Activated CD8-positive, alpha-beta memory T cell treated with anti-CD3 and anti-CD28 coated beads for 48 hours (primary cell): ENCODE measurements at places on chromosomes 6 and 20.

GRCh38 chr6:365835-366234 is 25.7 kb upstream of the IRF4 start:
- no peak for DNase-seq

- DNase-seq, result no peak
These were observed 187.1 kb downstream of the SOX4 start for GRCh38 chr6:21780679-21781078.

DNA sequence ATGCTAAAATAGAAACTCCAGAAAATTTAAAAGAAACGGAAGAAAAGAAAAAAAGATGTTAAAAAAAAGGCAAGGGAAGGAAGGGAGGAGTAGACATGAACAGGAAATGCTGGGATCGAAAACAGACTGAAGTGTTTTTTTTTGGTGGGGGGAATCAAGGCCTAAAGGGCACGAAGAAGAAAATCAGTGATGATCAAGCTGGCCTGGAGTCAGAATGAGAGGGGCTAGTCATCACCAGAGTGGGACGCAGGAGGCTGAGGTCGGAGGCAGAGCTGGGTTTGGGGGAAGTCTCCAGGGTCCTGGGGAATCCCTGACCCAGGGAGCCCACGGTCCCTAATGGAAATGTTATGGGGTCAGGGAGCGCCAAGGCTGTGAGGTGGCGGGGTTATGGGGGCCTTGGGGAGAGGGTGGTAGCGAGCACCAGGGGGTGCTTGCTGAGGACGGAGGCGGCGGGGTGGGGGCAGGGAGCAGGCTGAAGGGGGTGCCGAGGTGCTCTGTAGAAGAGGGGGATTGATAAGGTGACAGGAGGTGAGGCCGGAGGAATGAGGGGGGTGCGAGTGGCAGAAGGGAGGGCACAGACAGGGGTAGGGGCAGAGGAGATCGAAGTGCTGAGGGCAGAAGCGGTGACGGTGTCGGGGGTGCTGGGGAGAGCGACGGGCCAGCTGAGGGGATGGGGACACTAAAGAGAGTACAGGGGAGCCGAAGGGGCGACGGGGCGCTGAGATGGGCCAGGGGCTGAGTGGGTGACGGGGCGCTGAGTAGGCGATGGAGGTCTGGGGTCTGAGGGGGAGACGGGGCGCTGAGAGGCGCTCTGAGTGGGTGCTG is 684 bp downstream of the ZNFX1 start:
- peak; percentile 50 for DNase-seq

DNA sequence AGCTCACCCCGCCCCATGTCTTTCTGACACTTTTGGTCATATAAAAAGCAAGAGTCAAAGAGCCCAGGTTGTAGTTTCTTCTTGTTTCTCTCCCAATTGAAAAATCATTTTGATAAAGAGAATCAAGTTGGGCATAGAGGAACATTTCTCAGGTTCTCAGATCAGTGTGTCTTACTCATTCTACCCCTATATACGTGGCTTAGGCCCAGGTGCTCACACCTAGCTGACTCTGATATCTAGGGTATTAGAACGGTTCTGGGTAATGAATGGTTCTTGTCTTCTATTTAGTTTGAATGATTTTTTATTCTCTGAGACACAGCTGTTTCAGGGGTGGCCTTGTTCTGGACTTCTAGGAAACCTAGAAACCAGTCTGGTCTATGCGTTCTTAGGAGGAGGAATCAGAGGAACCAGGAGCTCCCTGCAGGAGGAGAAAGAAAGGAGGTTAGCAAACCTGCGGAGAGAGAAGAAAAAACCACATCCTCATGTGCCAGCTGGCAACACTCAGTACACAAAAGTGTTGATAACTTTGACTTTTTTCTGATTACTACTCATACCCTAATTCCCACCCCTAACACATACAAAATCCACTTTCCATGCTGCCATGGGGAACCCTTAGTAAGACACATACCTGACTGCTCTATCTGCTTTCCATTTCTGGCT is 178.0 kb downstream of the CLIC5 start:
- DNase-seq, result no peak

- DNase-seq, result no peak
These were observed 167.1 kb upstream of the FUT9 start for GRCh38 chr6:95848717-95849116.

GRCh38 chr6:16635810-16636602 is 125.3 kb downstream of the ATXN1 start:
- no peak for DNase-seq

GRCh38 chr6:137353346-137353745 is 134.2 kb upstream of the IFNGR1 start:
- DNase-seq, result no peak

DNA sequence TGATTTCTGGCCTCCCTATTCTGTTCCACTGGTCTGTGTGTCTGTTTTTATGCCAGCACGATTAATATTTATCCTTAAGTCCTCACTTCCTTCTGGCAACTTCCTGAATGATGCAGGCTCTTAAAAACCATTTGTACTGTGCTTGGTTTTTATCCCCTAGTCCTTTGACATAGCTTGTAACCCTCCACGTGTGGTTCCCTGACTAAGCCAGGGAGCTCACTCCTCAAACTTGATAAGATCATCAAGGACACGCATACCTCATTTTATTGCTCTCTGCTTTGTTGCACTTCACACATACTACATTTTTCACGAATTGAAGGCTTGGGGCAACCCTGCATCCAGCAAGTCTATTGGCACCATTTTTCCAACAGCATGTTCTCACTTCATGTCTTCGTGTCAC is 166.4 kb upstream of the UST start:
- DNase-seq, result no peak
